EH (cell line): ENCODE measurements at places on chromosomes 3 and 15.

GRCh38 chr3:195260280-195260905 is 10.6 kb downstream of the XXYLT1 start:
- peak; percentile 35 for DNase-seq

DNA sequence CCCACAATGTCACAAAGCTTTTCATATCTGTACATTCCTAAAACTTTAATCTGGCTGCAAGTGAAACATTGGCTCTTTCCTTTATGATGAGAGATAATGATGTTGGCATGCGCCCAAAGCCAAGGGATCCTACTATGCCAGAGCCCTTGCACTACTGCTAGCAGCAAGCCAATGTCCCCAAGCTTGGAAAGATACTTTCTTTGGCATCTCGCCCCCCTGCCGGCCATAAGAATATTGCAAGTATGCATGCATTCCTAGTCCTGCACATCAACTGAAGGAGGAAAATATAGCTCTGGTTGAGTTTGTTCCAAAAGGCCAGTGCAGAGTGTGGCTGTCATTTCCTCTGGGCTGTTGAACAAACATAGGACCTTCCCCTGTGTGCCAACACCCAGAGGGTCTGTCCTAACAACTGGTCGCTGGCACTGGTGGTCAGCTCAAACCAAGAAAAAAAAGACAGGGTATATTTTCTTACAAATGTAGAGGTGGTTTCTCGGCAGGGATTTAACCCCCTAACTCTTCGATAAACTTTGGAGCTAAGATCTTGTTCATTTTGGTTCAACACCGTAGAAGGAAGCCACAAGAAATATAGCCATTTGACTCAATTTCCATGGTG is 120.9 kb upstream of the ZBED2 start:
- DNase-seq: peak; percentile 76

DNA sequence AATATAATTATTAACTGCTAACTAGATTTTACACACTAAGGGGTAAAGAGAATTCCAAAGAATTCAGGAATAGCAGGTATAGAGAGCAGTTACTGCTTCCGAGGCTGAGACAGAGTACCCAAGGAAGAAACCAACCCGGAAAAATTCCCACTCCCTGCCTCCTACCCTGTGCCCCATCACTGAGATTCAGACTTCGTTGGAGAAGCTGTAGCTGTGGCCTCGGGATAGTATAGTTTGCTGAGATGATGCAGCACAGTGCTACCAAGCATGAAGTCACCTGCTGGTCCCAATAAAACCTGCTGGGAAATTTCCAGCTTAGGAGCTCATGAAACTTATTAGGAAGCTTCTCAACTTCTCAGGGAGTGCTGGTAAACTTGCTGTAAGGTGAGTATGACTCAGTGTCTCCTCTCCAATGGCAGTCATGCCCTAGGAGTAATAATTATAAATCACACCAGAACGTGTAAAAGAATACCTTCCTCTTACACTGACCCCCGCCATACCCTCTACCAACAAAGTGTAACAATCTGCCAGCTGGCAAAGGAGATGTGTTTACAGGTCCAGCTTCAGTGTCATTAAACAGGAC is 215.2 kb upstream of the ROBO2 start:
- no peak for DNase-seq

DNA sequence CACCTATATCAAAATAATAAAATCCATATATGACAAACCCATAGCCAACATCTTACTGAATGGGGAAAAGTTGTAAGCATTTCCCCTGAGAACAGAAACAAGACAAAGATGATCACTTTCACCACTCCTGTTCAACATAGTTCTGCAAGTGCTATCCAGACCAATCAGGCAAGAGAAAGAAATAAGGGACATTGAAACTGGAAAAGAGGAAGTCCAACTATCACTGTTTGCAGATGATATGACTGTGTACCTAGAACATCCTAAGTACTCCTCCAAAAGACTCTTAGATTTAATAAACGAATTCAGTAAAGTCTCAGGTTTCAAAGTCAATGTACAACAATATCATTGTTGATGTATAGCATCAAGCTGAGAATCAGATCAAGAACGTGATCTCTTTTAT is 35.6 kb upstream of the FGF7 start:
- no peak for DNase-seq

- DNase-seq: no peak
Measured at GRCh38 chr3:14721126-14721864, 46.4 kb downstream of the C3orf20 start.

DNA sequence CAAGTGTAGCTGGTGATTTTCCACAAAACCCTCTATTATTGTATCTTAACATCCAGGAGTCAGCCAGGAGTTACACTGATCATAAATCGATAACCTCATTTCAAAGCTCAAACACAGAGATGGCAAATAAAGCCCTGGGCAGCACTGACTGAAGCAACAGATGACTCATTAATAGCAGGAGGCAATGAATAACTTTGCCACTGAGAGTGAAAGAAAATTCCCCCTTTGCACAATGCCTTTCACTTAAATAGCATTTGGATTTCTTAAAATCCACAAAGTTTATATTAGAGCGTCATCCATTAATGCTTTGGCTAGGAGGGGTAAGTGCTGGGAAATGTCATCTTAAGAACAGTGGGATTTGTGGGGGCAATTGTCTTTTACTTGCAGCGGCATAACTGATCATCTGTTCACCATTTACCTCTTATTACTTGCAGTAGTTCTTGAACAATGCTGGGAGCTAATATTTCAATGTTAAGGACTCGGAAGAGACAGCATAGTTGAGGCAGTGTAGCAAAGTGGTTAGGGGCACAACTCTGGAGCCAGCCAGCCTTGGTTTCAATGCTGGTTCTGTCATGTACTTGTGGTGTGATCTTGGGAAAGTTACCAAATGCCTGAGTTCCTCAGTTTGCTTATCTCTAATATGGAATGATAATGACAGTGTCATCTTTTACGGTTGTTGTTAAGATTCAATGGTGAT is 630.4 kb upstream of the TBL1XR1 start:
- peak; percentile 88 for DNase-seq

- DNase-seq: no peak
Measured at GRCh38 chr3:14162178-14162577, 16.2 kb downstream of the XPC start.
